Activated naive CD4-positive, alpha-beta T cell treated with anti-CD3 and anti-CD28 coated beads, Interleukin-2, amount 10 ng/mL, durations not matched to agents 5 hours and 36 hours (primary cell): ENCODE measurements at places on chromosomes 4 and X. TPM values are rescaled to one million over a fixed set of nuclear protein-coding genes. Genes with fewer than 3 reads are reported as not detected.

The HELT gene
- not detected for total RNA-seq

The PGRMC1 gene
- total RNA-seq = 26.0 TPM

The VCX gene
- total RNA-seq = not detected

The TREX2 gene
- 2.4 TPM for total RNA-seq

The ZMAT1 gene
- 6.0 TPM for total RNA-seq

The XG gene
- not detected for total RNA-seq

The HTN1 gene
- total RNA-seq = not detected

The DRD5 gene
- not detected for total RNA-seq

The IGFBP7 gene
- 0.31 TPM for total RNA-seq

The BEND4 gene
- 0.05 TPM for total RNA-seq

The FAAH2 gene
- 1.7 TPM for total RNA-seq

The GPR173 gene
- total RNA-seq = not detected
